ENCODE measurements at places on chromosomes 3 and 15. TPM values are rescaled to one million over a fixed set of nuclear protein-coding genes. Genes with fewer than 3 reads are reported as not detected.

The WDR6 gene
- 208 TPM for total RNA-seq

The LNP1 gene
- 0.74 TPM for total RNA-seq

The TXNRD3 gene
- 0.47 TPM for total RNA-seq

The TMEM212 gene
- not detected for total RNA-seq

The SLC28A1 gene
- not detected for total RNA-seq

The MASP1 gene
- not detected for total RNA-seq

The SLC22A14 gene
- not detected for total RNA-seq

The RETNLB gene
- not detected for total RNA-seq

The NLGN1 gene
- not detected for total RNA-seq

The PLA2G4F gene
- not detected for total RNA-seq

The VILL gene
- 24.0 TPM for total RNA-seq

The CCR3 gene
- 6.0 TPM for total RNA-seq

The RBM6 gene
- total RNA-seq = 142 TPM

The NR1I2 gene
- total RNA-seq = 0.20 TPM

The GPR149 gene
- not detected for total RNA-seq

The CYP1A1 gene
- not detected for total RNA-seq

The UBA7 gene
- total RNA-seq = 201 TPM

The WHAMM gene
- total RNA-seq = 66.4 TPM

The HHATL gene
- total RNA-seq = not detected

The SLC22A13 gene
- total RNA-seq = 0.76 TPM

The CACNA1D gene
- 0.44 TPM for total RNA-seq

The TM4SF18 gene
- total RNA-seq = not detected

The TRIM42 gene
- total RNA-seq = not detected

The DAPK2 gene
- 0.72 TPM for total RNA-seq

The ATP2B2 gene
- not detected for total RNA-seq
